ENCODE measurements at places on chromosomes 7 and 10. TPM values are rescaled to one million over a fixed set of nuclear protein-coding genes. Genes with fewer than 3 reads are reported as not detected.

The GPR26 gene
- total RNA-seq: not detected

The NOS3 gene
- total RNA-seq: 1.1 TPM

The FFAR4 gene
- 0.13 TPM for total RNA-seq

The PIK3CG gene
- not detected for total RNA-seq

The PRSS37 gene
- not detected for total RNA-seq

The SPACDR gene
- total RNA-seq: 0.67 TPM

The CNOT4 gene
- total RNA-seq: 30.1 TPM

The LRIT1 gene
- not detected for total RNA-seq

The HDAC9 gene
- total RNA-seq: 3.6 TPM

The CDHR1 gene
- total RNA-seq: 0.31 TPM

The SLC25A28 gene
- total RNA-seq: 32.0 TPM

The RASA4B gene
- total RNA-seq: 10.8 TPM

The TRIM50 gene
- 10.9 TPM for total RNA-seq

The CNPY1 gene
- total RNA-seq: not detected

The CALY gene
- 2.5 TPM for total RNA-seq

The UBE3C gene
- total RNA-seq: 60.9 TPM

The DRGX gene
- total RNA-seq: not detected

The KNDC1 gene
- total RNA-seq: 11.0 TPM

The ASB4 gene
- total RNA-seq: not detected

The PRPS1L1 gene
- not detected for total RNA-seq

The ZNF425 gene
- 8.0 TPM for total RNA-seq

The DBNL gene
- total RNA-seq: 68.0 TPM

The WIPF3 gene
- 9.5 TPM for total RNA-seq

The SPDYE16 gene
- total RNA-seq: 0.31 TPM

The GIMAP4 gene
- not detected for total RNA-seq

The RNF148 gene
- 0.26 TPM for total RNA-seq

The PDIA4 gene
- 238 TPM for total RNA-seq

The SORBS1 gene
- 30.7 TPM for total RNA-seq

The AKR1C8 gene
- not detected for total RNA-seq

The ZNF485 gene
- 6.3 TPM for total RNA-seq

The SDK1 gene
- 39.6 TPM for total RNA-seq

The LRRC17 gene
- total RNA-seq: 2.3 TPM

The ENO4 gene
- total RNA-seq: 2.0 TPM

The TMEM270 gene
- not detected for total RNA-seq

The SPAM1 gene
- total RNA-seq: not detected

The SDHAF3 gene
- total RNA-seq: 15.1 TPM

The MEPCE gene
- total RNA-seq: 34.6 TPM

The CRYGN gene
- 3.2 TPM for total RNA-seq

The CAMK1D gene
- 8.5 TPM for total RNA-seq

The NPY4R2 gene
- total RNA-seq: not detected

The CUL1 gene
- 58.9 TPM for total RNA-seq

The BAG3 gene
- 19.2 TPM for total RNA-seq

The HOXA10 gene
- total RNA-seq: not detected

The SLC25A13 gene
- 58.0 TPM for total RNA-seq

The HOXA3 gene
- 85.5 TPM for total RNA-seq

The ASL gene
- total RNA-seq: 35.9 TPM

The NEUROD6 gene
- not detected for total RNA-seq

The OR2A5 gene
- not detected for total RNA-seq

The FAM25G gene
- not detected for total RNA-seq

The OR13A1 gene
- total RNA-seq: 0.38 TPM

The CALCR gene
- total RNA-seq: not detected

The IDI2 gene
- not detected for total RNA-seq

The TDRD1 gene
- not detected for total RNA-seq

The NPC1L1 gene
- total RNA-seq: 21.2 TPM

Data from progenitor cell of endocrine pancreas (in vitro differentiated cells).